ENCODE measurements at places on chromosomes 16 and 17.

- DNase-seq, result no peak
These were observed 17.8 kb downstream of the SPECC1 start for GRCh38 chr17:20026960-20027359.

- no peak for DNase-seq
These were observed 20.5 kb downstream of the SLC7A5 start for GRCh38 chr16:87848676-87849345.

DNA sequence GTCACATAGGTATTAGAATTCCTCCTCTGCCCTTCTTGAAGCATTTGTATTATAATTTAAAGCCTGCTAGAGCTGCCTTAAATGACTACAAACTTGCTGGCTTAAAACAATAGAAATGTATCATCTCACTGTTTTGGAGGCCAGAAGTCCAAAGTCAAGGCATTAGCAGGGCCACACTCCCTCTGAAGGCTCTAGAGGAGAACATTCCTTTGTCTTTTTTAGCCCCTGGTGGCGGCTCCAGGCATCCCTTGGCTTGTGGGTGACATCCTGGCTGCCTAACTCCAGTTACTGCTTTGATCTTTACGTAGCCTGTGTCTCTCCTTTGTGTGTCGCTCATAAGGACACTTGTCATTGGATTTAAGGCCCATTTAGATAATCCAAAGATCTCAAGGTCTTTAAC lies 186.6 kb upstream of the SALL1 start:
- DNase-seq, result no peak

DNA sequence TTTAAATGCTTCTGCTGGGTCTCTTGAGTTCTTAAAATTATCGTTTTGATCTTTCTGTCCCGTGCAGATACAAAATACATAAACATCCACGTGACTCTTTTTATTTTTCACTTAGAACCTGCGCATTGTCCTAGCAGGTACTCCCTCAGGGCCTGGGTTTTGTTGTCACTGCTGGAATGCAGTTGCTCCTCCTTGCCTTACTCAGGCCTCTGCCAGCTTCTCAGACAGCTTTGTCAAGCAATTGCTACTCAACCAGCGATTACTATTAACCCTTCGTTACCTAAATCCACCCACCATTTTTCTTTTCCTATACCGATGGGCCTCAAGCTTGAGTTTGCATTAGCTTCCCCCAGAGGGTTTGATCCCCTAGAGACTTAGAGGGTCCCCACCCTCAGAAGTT lies 405.9 kb upstream of the RBFOX1 start:
- no peak for DNase-seq

All from activated CD8-positive, alpha-beta T cell treated with anti-CD3 and anti-CD28 coated beads for 36 hours (primary cell).